ENCODE measurements at places on chromosomes 1 and 21.

DNA sequence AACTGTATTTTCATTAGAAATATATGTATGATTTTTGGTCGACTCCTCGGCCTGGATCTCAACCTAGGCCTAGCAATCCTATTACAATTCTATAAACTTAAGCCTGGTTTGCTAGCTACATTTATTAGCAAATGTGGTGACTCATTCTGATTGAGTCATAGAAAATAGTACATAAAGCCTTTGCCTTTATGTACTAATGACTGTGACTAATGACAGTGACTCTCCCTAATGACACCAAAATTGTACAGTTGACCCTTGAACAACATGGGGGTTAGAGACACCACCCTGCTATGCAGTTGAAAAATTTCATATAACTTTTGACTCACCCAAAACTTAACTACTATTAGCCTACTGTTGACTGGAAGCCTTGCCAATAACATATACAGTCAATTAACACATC lies 78.9 kb downstream of the CLEC20A start:
- DNase-seq = no peak

GRCh38 chr1:38615680-38616079 lies 243.9 kb downstream of the RRAGC start:
- no peak for DNase-seq

DNA sequence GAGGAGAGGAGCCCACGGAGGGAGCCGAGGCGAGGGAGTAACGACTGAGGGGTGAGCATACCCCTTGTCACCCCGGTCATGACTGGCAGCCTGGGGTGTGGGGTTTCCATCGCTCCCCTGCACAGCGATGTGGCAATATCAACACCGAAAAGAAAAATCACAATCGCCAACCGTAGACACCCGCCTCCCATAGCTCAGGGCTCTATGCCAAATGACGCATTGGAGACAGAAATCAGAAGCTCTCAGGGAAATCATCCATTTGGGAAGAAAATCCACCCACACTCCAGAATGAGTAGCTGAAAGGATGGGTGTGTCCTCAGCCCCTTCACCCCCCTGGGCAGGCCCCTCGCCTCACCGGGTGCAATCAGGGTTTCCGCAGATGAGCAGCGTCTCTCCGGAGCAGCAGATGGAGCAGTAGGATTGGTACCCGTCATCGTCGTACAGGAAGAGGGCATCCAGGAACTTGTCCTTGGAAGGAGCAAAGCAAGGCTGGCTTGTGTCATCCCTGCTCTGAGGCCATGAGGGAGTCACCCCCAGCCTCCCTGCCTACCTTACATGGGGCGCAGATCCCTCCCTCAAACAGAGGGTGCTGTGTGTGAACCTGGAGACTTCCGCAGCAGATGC lies 2.5 kb downstream of the DNMT3L start:
- no peak for DNase-seq

DNA sequence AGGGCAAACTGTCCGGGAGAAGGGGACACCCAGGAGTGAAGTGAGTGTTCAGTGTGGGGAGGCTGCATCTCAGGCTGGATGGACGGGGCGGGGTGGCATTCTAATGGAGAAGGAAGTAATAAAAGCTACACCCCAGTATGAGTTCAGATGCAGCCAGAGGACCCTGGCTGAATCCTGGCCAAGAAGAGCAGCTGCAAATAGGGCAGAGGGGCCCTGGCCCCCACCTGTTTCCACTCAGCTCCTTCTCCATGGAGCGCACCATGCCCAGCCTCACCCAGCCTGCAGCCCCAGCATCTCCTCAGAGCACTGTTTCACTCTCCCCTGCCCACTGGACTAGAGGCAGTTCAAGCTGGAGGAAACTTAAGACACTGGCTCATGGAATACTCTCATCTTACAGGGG lies 46.4 kb downstream of the KCND3 start:
- no peak for DNase-seq

DNA sequence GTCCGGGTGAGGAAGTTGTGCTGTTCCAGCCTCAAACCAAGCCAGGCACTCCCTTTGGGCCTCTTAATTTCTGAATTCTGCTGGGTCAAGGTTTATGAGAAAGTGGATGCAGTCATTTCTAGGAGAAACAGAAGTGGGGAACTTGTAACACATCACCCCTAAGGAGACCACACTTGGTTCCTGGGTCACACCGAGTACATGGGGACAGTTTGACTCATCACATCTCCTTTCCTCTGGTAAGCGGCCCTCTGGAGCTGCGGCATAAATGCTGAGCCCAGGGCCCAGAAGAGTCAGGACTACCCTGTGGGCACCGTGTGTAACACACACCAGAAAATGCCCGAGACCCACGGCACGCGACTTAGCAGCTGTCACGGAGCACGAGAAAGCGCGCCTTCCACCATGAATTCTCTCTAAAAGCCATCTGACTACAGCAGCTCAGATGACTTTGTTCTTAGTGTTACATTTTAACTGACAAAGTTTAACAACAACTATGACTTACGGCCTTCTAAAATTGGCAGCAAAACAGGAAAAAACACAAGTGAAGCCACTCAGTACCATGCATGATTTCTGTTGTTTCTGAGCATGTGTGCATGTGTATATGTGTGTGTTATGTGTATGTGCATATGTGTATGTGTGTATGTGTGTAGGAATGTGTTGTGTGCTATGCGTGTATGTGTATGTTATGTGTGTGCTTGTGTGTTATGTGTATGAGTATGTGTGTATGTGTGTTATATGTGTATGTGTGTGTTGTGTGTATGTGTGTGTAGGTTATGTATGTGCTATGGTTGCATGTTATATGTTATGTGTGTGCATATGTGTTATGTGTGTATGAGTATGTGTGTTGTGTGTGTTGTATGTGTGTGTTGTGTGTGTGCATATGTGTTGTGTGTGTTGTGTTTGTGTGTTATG lies 50.8 kb downstream of the TOMM20 start:
- peak; percentile 32 for DNase-seq

- DNase-seq = no peak
Measured at GRCh38 chr1:192786576-192786975, 22.3 kb upstream of the RGS2 start.

DNA sequence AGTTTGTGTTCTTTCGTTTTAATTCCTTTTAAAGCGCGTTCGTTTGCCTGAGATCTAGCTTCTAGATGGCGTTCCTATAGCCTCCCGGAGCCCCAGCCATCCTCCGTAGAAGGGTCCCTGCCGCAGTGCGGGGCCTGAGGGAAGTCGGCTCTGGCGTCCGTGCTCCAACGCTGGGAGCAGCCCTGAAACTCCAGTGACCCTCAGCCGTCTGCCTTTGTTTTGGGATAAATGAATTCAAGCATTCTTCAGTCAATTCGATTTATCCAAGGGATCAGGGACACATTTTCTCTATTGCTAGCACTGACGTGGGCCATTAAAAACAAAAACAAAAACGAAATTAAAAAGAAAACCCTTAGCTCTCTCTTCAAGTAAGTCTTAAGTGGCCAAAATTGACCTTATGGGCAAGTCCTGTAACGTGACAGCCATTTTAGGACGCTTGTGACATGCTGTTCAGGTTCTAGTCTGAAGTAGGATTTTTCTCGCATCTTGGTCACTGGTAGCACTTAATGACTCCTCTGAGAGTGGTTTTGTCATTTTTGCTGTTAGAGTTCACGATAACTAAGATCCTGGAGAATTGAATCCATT lies 742 bp upstream of the HSPA13 start:
- no peak for DNase-seq

- peak; percentile 7 for DNase-seq
Measured at GRCh38 chr1:8816831-8817411, 519 bp downstream of the RERE start.

- no peak for DNase-seq
Measured at GRCh38 chr1:40690771-40691537, 550 bp upstream of the NFYC start.

GRCh38 chr1:217861658-217862057 lies 230.5 kb downstream of the SPATA17 start:
- DNase-seq = no peak

- DNase-seq = no peak
Measured at GRCh38 chr1:53371851-53372250, 44.0 kb upstream of the LRP8 start.

GRCh38 chr21:36863260-36863659 lies 103.2 kb downstream of the HLCS start:
- no peak for DNase-seq

- DNase-seq = no peak
Measured at GRCh38 chr1:162855461-162856150, 5.4 kb downstream of the CCDC190 start.

- DNase-seq = no peak
Measured at GRCh38 chr21:36656138-36656537, 42.8 kb upstream of the SIM2 start.

DNA sequence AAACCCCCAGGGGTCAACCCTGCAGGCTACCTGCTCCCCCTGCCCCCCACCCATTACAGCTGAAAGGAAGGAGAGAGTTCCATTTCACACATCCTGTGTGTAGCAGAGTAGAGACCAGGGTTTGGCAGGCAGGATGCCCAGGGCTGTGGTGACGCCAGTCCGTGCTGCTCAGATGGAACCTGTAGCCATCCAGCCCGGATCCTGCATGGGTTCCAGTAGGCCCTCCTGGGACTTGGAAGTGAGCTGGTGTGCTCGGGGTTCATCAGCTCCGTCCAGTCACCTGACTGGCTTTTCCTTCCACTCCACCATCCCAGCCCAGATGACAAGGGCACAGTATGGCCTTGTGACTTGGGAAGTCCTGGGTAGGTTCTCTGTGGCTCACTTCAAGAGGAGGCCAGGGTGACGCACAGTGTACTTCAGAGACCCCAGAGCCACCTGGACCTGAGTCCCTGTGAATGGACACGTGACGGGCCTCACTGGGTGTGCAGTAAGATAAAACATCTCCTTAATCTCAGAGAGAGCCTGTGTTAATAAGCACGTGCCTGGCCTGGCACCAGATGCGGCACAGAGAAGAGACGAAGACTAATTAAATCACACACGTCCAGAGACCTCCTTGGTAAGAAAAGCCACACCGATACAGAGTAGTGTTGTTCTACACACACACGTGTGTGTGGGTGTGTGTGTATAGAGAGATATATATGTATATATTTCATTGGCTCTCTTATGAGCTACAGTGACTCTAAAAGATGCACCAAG lies 16.0 kb downstream of the ITPKB start:
- DNase-seq = no peak

DNA sequence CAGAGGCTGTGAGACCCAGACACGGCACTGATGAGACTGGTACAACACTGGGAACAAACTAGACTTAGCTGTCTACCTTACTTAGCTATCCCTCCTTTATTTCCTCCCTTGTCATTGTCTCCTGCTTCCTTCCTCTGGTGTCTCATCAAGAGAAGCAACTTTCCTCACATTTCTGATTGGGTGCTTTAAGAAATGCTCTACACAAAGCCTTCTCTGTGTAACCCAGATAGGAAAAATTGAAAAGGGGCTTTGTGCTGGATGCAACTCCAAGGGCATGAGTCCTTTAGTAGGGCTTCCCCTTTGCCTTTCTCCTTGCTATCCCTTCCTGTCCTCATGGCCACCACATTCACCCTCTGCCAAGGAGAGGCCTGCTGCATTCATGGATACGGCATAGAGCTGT lies 274.5 kb downstream of the VAV3 start:
- no peak for DNase-seq

- no peak for DNase-seq
Measured at GRCh38 chr1:54994355-54994990, 4.3 kb upstream of the BSND start.

DNA sequence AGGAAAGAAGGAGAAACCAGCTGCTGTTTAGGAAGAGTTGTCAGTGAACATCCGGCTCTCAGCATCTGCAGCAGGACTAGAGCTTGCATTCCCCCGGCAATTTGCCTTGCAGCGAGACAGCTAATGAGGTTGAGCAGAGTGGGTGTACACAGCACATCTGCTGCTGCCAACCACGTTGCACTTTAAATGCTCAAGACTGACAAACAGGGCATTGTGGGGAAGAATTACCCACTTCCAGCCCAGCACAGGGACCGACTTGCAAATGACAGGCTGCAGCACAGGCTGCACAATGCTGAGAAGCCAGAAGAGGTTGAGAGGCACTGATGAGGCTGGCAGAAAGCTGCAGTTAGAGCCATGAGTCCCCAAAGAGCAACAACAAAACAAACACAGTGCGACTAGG lies 47.5 kb upstream of the PLA2G2C start:
- DNase-seq = no peak

DNA sequence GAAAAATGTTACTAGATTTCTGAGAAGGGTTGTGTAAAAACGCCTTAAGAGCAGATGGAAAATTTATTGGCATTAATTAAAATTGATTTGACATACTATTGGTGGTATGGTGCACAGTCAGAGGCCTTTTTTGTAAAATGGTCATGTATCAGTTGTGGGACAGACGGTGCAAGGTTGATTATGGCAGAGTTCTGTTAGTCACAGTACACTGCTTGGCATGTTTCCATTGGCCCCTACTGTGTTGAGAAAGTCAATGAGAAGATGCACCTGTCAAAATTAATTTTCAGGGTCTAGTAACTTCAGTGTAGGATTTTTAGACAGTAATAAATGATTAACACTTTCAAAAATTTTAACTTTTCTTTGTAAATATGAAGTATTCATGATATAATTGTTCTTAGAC lies 4.4 kb downstream of the B3GALT2 start:
- no peak for DNase-seq

GRCh38 chr1:16115468-16115983 lies 40.3 kb downstream of the EPHA2 start:
- DNase-seq = no peak

DNA sequence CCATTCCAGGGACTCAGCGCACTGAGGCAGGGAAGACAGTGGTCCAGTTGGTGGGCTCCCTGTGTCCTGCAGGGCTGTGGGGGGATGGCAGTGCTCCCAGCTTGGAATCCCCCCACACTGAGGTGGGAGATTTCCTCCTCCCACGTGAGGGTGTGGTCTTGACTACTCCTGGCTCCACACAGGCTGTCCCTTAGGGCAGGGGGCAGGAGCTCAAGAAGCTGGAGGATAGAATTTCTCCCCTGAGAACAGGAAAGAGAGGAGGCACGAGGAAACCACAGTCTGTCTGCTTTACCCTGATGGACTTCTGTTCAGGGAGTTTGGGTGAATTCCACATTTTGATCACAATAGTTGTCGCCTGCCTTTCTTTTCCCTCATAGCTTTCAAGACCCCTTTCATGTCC lies 62.1 kb downstream of the CACNA1E start:
- DNase-seq = no peak

GRCh38 chr1:109616391-109616790 lies 3.0 kb downstream of the GNAT2 start:
- no peak for DNase-seq

GRCh38 chr1:41360786-41361494 lies at the start of gene FOXO6:
Gene FOXO6 (plus strand): TSS chr1:41361434.
- peak; percentile 90 for DNase-seq

DNA sequence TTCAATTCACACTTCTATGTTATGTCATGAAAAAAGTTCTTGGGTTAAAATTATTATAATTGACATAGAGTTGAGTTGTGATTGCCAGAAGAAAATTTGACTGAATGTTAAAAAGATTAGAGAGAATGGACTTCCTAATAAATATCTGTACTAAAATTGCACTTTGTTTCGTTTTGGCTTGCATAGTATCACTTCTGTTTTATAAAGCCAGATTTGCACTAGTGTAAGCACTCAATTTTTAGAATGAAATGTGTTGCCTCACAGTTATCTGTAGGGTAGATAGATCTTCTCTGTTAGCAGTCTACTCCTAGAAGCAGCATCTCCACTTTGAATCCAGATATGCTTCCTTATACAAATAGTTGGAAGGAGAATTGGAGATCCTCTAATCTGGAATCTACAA lies 95.2 kb upstream of the MPC2 start:
- DNase-seq = no peak

GRCh38 chr1:162381383-162381782 lies at the start of gene C1orf226:
Gene C1orf226 (plus strand): TSS chr1:162381728. CDS start chr1:162381902, 174 bp downstream.
- DNase-seq = no peak

- DNase-seq = no peak
Measured at GRCh38 chr1:220974431-220974830, 95.2 kb downstream of the HLX start.

Data from stimulated activated CD4-positive, alpha-beta T cell treated with anti-CD3 and anti-CD28 coated beads, Interleukin-2, amount 100 ng/mL, for 48 hours (primary cell).